Hematopoietic multipotent progenitor cell treated with erythropoietin and hydrocortisone succinate and interleukin-3 and kit ligand, for 8 days (in vitro differentiated cells): ENCODE measurements at places on chromosomes 4 and X.

GRCh38 chr4:2368746-2369437, 49.6 kb downstream of the ZFYVE28 start:
- no peak for DNase-seq

- no peak for DNase-seq
These were observed 66.5 kb upstream of the LRPAP1 start for GRCh38 chr4:3598695-3599227.

GRCh38 chrX:44061968-44062614, 88.9 kb upstream of the NDP start:
- DNase-seq = no peak

DNA sequence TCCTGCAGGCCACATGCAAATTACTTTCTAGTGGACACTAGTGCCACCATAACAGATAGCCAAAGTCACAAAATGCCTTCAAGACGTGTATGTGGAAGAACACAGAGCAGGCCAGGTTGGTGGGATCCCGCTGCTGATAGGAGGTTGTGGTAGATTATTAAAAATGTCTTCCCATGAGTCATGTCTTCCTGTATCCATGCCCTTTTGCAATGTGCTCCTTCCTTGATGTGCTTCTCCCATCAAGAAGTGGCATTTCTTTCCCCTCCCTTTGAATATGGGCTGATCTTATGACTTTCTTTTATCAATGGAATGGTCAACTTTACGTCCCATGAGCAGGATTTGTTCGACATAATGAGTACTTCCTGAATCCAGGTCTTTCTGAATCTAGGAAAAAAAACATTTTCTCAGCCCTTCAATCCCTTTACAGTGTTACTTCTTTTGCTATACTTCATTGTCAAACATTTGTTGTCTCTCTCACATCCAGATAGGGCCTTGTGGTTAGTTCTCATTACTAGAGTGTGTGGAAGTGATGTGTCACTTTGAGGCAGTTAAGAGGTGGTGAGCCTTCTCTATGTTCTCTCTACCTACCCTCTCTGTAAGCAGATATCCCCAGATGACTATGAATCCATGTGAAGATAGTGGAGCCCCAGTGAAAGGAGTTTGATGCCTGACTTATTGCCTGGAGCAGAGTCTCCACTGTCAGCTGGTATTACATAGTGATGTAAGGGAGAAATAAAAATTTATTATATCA, 519.2 kb upstream of the DIPK2B start:
- DNase-seq = no peak

GRCh38 chr4:30867427-30867826, 147.3 kb downstream of the PCDH7 start:
- no peak for DNase-seq

DNA sequence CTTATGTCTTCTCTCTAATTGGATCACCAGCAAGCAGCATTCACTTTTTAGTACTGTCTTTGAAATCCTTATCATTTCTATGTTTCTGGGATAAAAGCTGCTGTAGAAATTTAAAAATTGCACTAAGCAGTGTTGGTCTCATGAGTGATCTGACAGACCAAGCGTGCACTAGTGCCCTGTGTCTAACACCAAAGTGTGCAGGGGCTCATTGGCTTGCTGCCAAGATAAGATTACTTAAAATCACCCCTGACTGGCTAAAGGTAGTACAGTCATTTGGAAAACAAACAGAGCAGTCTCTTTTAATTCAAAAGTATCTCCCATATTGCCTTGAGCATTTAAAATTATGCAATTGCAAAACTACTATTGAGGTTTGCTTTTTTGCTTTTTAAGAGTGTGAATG, 304.6 kb downstream of the ARAP2 start:
- no peak for DNase-seq

GRCh38 chr4:78308517-78308916, 243.1 kb upstream of the ANXA3 start:
- DNase-seq = no peak

GRCh38 chr4:136571315-136571714, 961.0 kb downstream of the PCDH18 start:
- DNase-seq = no peak

DNA sequence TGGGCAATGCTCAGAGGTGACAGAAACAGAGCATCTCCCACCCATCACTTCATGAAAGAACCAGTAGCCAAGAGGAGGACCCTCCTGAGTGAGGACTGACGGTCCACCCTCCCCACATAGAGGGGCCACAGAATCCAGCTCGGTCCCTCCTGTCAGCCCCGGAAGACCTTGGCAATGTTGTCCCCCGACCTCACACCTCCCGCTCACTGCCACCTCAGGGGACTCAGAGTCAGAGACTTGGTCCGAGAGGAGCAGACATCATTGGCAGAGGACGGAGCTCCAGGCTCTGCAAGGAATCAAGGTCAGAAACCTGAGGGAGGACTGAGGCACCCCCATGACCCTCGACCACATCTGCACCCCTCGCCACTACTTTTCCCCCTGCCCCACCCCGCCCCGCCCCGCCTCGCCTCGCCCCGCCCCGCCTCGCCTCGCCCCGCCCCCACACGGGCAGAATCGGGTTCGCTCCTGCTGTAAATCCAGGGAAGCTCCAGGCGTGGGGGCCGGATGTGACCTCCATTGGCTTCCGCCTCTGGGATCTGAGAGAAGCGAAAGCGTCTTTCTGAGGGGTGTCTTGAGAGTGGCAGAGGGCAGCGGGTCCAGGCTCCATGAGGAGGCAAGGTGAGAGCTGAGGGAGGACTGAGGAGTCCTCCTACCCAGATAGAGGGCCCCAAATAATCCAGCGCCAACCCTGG, at the start of gene MAGEA11:
Gene MAGEA11 (plus strand): TSS at position 516 of the 692 bp plus-strand sequence. CDS start 1,100 bp downstream, outside the sequence.
- DNase-seq = no peak

- no peak for DNase-seq
These were observed 40.2 kb upstream of the EPGN start for GRCh38 chr4:74267998-74268606.

DNA sequence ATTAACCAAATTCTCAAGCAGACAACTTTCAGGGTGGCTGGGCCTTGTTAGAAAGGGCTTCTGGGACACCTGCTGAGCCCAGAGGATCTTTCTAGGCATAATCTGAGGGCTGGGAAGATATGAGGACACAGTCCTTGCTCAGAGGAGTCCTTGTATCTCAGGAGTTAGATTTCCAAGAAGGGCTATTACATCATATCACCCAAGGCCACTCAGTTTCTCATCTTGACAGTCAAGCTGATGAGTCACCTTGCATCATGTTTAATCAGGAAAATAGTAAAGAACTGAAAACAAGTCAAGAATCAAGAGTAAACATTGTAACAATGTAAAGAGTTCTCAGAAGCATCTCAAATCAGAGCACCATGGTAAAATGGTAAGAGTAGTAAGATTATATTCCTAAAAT, 4.0 kb downstream of the PCYT1B start:
- DNase-seq = peak; percentile 79
